ENCODE measurements at places on chromosomes 7 and 10.

GRCh38 chr10:14611968-14612693 lies 162.6 kb downstream of the FAM107B start:
- DNase-seq, result no peak

DNA sequence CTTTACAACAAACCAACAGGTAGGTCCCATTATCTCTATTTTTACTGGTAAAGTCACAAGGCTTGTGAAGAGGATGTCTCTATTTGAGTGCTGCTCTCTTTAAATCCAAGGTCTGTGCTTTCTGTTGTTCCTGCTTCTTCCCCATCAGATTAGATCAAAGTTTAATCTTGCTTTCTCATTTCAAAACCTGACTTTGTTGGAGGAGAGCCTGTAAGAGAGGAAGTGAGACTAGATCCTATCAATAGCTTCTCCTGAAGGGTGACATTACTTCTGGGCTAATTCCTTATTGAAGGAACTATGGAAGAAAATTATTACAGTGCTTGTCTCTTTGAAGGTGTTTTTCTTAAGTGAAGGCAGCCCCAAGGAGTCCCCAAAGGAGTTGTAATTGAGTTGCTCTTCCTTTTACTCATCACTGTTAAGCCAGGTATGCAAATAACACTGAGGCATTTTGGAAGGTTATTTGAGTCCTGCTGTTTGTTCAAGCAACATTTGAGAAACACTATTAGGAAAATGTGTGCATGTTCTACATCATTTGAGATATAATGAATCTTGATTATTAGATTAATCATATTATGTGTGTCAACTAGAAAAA lies 146.2 kb upstream of the MBL2 start:
- no peak for DNase-seq

DNA sequence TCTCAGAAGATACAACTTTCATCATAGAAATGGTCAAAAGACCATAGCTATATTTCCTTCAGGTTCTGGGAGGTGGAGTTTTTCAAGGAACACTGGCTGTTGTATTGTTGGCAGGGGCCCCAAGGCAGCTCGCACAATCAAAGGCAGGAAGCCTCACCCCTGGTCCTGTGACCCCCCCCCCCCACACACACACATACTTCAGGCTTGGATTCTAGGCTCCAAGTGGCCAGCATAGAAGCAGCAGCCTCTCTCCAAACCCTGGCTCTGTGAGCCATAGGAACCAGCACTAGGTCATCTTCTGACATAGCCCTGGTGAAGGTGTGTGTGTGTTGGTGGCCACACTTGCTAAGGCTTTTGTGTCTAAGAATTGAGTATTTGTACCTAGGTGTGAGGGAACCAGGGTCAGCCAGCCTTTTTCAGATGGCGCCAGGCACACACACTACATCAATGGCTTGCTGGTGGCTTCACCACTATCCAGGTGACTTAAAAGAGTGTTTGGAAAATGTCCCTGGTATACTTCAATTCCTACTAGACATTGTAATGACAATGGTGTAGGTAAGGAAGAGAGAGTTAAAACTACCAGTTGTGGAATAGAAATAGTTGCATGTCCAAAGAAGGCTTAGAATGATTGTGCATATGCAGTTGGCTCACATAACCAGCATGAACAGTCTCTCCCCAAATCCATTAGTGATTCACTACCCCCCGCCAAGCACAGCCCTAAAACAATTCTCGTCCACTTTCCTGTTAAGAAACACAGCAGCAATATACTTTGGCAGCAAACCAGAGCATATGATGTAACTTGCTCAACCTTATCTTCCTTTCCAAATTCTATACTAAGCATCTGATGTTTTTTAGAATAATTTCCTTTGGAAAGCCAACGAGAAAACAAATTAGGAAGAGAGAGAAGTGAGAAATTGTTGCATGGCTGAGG lies 91.3 kb downstream of the AVL9 start:
- no peak for DNase-seq

DNA sequence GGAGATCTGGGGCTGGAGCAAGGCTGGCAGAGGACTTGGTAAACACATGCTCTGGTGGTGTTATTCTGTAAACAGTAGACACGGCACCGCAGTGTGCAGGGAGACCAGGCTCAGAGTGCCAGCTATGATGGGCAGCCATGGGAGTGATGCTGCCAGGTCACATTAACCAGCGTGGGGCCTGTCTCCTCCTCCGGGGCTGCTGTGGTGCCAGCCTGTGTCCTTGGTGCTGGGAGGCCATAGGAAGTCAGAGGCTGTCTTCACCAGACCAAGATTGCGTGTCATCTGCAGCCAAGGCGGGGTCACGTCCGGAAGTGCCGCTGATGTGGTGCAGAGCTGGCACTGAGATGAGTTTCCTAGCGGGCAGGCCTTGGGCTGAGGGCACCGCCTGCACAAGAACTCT lies 236.0 kb downstream of the GLRX3 start:
- DNase-seq, result no peak

GRCh38 chr7:71491336-71491735 lies 359.4 kb downstream of the GALNT17 start:
- no peak for DNase-seq

DNA sequence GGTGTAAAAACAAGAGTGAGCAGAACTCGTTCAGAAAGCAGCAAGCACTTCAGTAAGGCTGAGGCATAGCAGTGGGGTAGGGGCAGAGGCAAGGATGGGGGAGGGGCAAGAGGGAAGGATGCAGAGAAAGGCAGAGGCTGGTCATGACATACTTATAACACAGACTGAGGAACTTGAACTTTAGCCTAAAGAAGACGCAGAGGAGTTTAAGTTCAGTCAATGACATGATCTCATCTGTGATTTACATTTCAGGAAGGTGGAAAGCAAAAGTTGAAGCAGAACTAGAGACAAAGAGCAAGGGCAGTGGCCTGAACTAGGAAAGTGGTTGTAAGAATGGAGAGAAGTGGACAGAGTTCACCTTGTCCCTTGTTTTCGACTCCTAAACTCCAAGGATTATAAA lies 15.8 kb downstream of the MACC1 start:
- no peak for DNase-seq
